Tibial nerve (tissue), 4 donors: ENCODE measurements at places on chromosomes 3 and 15.

DNA sequence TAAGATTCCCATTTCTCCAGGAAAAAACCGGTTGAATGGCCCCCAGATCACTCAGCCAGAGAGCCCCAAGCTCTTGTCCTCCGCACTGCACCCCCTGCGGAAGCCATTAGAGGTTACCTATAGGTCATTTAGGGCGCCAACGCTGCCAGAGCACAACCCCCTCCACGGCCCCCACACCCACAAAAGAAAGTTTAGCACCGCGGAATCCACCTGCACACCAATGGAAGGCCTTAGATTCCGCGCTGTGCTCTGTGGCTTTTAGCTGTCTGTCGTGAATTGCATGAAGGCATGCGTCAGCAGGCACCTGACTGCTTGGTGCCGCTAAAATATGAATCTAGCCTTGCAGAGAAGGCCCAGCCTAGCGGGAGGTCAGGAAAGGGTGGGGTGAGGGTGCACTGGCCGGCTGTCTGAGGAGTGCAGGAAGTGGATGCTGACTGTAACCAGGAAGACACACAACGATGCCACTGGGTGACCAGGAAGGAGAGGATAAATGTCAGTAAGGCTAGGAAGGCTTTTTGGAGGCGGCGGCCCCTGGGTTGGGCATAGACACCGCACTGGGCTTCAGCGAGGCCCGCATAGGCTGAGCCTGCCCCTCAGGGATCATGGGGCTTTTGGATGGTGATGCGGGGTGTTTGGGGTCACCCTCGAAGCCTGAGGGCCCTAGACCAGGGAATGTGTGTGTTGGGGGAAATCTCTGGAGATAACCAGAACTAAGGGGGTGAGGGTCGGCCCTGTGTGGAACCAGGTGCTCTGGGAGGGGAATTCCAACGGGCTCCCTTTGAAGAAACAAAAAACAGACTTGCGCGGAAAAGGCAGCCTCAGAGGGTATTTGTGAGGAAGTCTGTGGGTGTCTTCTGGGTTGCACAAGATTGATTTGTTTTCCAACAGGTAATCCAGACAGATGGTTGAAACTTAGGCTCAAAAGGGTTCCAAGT lies 976 bp upstream of the NUP210 start:
- DNase-seq, result no peak

- no peak for DNase-seq
Observed at GRCh38 chr3:126067959-126068358, 16.0 kb downstream of the SLC41A3 start.

DNA sequence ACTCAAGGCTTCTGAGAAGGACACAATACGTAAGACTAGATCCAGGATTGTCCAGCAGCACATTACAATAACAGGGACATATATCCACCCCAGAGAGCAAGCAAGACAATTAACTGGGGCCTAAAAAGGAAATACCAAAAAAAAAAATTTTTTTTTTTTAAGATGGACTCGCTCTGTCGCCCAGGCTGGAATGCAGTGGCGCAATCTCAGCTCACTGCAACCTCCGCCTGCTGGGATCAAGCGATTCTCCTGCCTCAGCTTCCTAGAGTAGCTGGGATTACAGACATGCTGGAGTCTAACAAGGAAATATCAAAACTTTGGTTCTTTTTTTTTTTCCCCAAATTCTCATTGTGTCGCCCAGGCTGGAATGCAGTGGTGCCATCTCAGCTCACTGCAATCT lies 28.8 kb upstream of the IMPDH2 start:
- no peak for DNase-seq

DNA sequence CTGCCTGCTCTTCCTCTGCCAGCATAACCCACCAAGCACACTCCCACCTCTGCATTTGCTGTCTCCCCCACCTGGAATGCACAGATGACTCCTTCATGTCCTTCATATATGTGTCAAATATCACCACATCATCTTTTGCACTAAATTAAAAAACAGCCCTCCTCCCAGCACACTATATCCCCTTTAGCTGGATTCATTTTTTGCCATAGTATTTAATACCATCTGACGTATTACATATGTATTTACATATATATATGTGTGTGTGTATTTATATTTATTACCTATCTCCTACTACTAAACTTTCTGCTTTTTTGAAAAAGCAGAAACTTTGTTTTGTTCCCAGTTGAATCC lies 29.4 kb upstream of the UBL7 start:
- DNase-seq, result no peak

DNA sequence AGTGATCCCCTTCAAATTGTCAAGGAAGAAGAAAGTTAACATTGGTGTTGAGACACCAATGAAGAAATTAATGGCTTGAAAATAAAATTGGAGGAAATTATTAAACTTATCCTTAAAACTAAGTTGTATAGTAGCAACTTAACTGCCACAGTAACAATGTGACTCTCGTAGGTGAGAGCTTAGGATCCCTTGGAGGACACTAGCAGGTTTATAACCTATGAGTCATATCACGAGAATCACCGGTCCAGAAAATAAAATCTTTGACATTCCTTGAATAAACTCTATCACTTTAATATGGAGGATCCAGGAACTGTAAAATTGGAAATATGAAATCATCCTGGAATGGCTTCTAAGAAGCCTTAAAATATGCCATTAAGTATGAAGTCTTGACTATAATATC lies 2.1 kb downstream of the GHSR start:
- DNase-seq, result no peak

GRCh38 chr15:23628612-23629233 lies 18.9 kb downstream of the MAGEL2 start:
- no peak for DNase-seq

GRCh38 chr3:100044369-100044768 lies 69.9 kb downstream of the FILIP1L start:
- DNase-seq, result no peak

DNA sequence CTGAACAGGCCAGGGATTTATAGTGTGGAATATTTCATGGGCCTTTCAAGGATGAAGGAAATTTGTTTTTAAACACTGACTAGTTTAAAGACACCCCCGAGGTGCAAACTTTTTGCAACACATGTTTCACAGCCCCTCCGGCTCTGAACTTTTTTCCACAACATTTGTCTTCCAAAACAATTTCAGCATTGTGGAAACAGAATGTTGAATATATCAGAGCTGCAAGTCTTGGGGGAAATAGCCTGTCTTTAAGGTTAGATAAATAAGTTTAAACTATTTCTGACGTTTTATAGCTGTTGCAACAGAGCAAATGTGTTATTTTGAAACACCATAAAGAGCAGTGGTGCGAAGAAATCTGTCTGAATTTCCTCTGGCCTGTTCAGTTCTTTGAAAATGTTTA lies 229.2 kb upstream of the GOLGA6L4 start:
- no peak for DNase-seq
